Smooth muscle cell of the umbilical artery (primary cell): ENCODE measurements at places on chromosomes 1 and 21. TPM values are rescaled to one million over a fixed set of nuclear protein-coding genes. Genes with fewer than 3 reads are reported as not detected.

EBNA1BP2 gene
- 57.9 and 83.9 TPM in 2 replicates for total RNA-seq

GNAT2 gene
- 0.09 TPM in 1 of 2 replicates, not detected in the other for total RNA-seq

PTPN7 gene
- not detected in 2 replicates for total RNA-seq

PHGDH gene
- 104 and 155 TPM in 2 replicates for total RNA-seq

NPHP4 gene
- total RNA-seq: 6.2 and 9.7 TPM in 2 replicates

CYP4B1 gene
- total RNA-seq: not detected in 2 replicates

TMEM51 gene
- 8.6 and 10.5 TPM in 2 replicates for total RNA-seq
